Effector memory CD8-positive, alpha-beta T cell (primary cell): ENCODE measurements at places on chromosomes 2 and 18.

GRCh38 chr2:232351686-232352510 is 26.7 kb upstream of the ALPP start:
- no peak for DNase-seq

- no peak for DNase-seq
These were observed 478.0 kb downstream of the PID1 start for GRCh38 chr2:228793116-228793515.

DNA sequence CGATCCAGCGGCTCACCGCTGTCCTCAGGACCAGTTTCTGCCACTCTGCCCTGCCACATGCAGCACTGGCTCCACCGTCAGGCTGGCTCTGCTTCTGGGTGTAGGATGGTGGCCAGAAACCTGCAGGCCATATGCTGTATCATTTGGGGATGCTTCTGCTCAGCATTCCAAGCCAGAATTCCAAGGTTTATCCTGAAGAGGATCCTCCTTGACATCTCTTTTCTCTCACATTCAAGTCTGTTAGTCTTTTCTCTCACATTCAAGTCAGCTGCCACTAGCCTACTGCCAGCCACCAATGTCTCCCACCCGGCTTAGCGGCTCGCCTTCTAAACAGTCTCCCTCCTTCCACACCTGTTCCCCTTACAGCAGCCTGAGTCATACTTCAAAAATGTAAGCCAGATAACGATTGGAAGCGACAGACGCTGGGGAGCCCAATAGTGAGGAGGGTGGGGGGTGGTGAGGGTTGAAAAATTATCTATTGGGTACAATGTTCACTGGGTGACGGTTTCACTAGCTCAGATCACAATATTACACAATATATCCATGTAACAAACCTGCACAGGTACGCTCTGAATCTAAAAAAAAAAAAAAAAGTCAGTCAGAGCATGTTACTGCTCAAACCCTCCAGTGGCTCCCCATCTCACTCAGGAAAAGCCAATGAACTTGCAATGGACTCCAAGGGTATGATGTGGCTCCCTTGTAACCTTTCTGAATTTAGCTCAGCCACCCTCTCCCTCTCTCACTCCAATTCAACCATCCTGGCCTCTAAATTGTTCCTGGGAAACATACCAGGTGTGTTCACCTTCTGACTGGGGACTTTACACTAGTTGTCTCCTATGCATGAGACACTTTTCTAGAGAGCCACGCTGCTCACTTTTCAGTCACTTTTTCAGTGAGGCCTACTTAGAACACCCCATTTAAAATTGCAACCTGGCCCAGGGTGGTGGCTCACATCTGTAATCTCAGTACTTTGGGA is 38.8 kb upstream of the SP3 start:
- no peak for DNase-seq

DNA sequence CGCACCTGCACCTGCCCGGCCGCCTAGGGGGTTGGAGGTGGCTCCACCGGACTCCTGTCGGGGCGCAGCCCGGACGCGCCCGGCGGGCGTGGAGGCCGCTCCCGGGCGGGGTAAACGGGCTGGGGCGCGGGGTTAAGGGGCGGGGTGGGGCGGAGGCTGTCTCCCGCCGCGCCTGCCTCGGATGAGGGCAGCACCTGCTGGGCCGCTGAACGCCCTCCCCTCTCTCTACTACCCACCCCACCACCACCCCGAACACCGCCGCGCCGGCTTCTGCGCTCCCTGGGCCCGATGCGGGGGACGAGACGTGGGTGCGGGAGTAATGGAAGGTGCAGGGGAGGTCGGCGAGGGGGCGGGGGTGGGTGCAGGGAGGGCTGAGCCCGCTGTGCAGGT is 224.8 kb upstream of the ID2 start:
- no peak for DNase-seq

GRCh38 chr2:216932863-216933548 is 73.1 kb upstream of the TNP1 start:
- DNase-seq, result no peak

DNA sequence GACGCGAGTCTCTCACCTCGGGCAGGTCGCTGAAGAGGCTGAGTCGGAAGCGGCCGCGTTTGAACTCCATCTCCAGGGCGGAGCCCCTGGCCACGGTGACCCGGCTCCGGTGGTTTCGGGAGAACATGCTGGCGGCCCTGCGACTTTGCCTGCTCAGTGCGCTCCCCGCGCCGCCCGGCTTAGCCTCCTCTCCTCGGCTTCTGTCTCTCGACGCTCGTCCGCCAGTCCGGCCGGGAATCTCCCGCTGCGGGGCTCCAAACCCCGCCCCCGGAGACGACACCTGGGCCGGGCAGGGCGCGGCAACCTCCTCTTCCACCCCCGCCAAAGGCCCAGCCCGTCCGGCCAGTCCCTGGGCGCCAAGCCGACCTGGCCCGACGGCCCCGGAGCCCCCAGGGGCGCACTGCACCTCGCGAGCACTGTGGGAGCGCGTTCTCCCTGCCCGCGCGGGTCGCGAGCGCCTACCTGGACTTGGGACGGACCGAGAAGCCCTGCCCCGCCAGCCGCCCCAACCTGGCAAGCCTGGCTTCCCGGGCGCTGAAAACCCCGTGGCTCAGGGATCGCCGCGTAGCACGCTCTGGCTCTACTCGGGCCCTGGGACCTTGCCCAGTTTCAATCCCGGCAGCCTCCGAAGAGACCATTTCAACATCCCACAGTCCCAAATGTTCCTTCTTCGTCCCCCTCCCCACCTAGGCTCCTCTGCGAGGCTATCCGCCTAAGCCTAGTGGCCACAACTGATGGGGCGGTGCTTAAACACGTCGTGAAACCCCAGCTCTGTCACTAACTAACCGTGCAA is at the start of gene RTKN:
RTKN (minus strand) TSS at position 248 of the 793 bp plus-strand sequence; CDS start at position 127, 121 bp downstream.
- no peak for DNase-seq
